ENCODE measurements at places on chromosomes 3 and 15. TPM values are rescaled to one million over a fixed set of nuclear protein-coding genes. Genes with fewer than 3 reads are reported as not detected.

The ECE2 gene
- total RNA-seq: not detected

DNA sequence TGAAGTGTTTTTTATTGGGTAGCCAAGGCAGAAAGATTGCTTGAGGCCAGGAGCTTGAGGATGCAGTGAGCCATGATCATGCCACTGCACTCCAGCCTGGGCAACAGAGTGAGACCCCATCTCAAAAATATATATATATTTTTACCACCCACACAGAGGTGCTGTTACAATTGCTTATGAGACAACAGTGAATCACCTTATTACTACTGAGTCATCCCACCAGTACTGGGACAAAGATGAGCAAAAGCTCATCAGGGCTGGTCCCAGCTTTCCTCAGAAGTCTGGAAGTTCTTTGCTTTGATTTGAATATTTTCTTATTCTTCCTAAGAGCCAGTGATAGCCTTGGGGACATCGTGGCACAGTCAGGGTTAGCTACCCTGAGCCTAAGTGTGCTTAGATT is 207.7 kb downstream of the SOX2 start:
- DNase-seq: peak; percentile 61

DNA sequence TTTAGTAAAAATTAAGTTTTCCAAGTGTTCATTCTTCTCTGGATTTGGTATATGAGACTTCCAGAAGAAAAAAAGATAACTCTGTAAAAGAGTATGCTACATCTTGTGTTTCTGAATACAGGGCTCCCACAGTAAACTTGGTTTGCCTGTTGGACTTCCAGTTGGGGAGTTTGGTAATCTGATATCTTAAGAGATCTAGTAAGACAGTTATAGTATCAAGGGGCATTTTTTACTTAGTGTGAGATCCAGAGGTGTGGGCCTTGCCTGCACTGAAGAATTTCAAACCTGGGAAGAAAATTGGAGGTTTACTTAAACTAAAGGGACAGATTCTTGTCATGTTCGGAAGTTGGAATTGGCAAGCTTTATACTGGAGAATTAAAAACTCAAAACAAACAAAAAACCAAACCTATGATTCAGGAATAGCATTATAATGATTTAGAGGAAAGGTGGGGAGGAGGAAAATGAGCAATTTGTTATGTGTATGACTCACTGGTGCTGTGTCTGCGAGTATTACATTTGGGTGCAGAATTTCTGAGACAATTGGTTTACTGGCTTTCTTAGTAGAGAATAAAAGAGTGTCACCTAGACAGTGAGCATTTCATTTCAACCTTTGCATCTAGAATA is 58.9 kb upstream of the ULK4 start:
- peak; percentile 68 for DNase-seq

The NANOGP8 gene
- total RNA-seq: not detected

The GOLGA6D gene
- not detected for total RNA-seq

DNA sequence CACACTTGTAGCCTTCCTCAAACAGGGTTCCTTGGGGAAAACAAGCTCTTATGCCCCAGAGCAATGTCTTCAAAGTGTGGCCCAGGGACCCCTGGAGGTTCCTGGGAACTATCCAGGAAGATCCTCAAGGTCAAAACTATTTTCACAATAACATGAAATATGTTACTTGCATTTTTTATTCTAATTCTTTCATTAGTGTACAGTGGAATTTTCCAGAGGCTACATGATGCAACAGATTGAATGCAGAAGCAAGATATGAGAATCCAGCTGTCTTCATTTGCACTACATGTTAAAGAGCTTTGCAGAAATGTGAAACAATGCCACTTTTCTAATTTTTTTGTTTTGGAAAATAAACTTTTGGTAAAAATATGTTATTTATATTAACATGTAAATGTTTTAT is 190.9 kb downstream of the SLC9A9 start:
- no peak for DNase-seq

DNA sequence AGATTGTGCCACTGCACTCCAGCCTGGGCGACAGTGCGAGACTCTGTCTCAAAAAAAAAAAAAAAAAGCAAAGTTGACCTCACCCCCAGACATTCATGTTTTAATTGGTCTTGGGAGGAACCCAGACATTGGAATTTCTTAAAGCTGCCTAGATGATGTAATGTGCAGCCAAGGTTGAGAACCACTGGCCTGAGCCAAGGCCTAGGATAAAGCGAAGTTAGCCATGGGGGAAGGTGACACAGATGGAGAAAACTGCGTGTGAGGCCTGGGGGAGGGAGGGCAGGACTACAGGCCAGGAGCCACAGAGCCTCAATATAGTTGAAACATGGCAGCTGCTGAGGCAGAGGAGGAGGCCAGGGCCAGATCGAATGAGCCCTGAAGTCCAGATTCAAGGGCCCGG is 21.0 kb downstream of the GLB1 start:
- no peak for DNase-seq

- DNase-seq: peak; percentile 80
Measured at GRCh38 chr3:112699436-112699978, 58.6 kb upstream of the CCDC80 start.

The IGSF10 gene
- total RNA-seq: not detected

- no peak for DNase-seq
Measured at GRCh38 chr3:179796421-179796820, 143.6 kb downstream of the USP13 start.

- peak; percentile 33 for DNase-seq
Measured at GRCh38 chr3:96813134-96813819, 1.1 kb upstream of the EPHA6 start.

The PRTG gene
- 2.9 TPM for total RNA-seq

DNA sequence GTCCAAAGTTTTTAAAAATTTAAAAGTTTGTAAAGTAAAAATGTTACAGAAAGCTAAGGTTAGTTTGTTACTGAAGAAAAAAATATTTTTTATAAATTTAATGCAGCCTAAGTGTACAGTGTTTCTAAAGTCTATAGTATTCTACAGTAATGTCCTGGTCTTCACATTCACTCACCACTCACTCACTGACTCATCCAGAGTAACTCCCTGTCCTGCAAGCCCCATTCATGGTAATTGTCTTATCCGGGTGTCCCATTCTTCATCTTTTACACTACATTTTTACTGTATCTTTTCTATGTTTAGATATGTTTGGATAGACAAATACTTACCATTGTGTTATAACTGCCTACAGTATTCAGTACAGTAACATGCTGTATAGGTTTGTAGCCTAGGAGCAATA is 36.7 kb upstream of the ATP10A start:
- no peak for DNase-seq

GRCh38 chr3:172070269-172070668 is 30.9 kb downstream of the FNDC3B start:
- no peak for DNase-seq

The ZNF501 gene
- 1.3 TPM for total RNA-seq

The SPESP1 gene
- not detected for total RNA-seq
